SIG-M5 (cell line): ENCODE measurements at places on chromosomes 6 and 20.

DNA sequence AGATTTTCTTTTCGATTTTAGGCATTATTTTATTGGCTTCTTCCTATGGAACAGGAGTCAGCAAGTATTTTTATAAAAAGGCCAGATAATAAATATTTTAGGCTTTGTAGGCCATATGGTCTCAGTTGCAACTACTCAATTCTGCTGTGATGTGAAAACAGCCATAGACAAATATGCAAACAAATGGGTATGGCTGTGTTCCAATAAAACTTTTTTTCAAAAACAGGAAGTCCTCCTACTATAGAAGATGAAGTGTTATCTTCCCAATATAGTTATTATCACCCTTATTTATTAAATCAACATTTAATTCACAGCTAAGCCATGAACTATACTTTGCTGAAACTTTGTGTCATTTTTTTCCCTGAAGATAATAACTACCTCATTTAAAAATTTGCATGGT lies 57.2 kb downstream of the CHD6 start:
- DNase-seq = no peak

GRCh38 chr20:59736366-59736765 lies 132.0 kb downstream of the PHACTR3 start:
- no peak for DNase-seq

DNA sequence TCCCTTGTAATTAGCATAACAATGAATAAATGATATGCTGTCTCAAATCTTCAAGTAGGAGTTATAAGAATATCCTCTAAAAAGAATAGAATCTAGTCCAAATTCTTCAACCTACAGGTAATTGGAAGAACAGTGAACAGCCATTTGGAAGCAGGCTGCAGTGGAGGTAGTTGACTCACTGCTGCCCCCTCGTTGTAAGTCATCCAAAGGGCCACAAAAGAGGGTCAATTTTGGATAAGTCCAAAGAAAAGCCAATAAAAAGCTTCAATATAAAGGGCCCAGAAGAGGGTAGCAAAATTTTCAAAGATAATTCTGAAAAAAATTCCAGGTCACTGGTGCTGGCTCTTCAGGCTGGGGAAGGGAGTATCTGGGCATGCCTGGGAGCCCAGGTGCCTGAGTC lies 60.8 kb upstream of the SSTR4 start:
- DNase-seq = no peak

- DNase-seq = no peak
These were observed 67.5 kb downstream of the DNAH8 start for GRCh38 chr6:38782616-38783015.

- DNase-seq = peak; percentile 46
These were observed 8.3 kb upstream of the NCOA3 start for GRCh38 chr20:47493175-47493962.

GRCh38 chr6:132224943-132225342 lies 176.3 kb downstream of the MOXD1 start:
- no peak for DNase-seq
